ENCODE measurements at places on chromosomes 6 and 20. TPM values are rescaled to one million over a fixed set of nuclear protein-coding genes. Genes with fewer than 3 reads are reported as not detected.

DNA sequence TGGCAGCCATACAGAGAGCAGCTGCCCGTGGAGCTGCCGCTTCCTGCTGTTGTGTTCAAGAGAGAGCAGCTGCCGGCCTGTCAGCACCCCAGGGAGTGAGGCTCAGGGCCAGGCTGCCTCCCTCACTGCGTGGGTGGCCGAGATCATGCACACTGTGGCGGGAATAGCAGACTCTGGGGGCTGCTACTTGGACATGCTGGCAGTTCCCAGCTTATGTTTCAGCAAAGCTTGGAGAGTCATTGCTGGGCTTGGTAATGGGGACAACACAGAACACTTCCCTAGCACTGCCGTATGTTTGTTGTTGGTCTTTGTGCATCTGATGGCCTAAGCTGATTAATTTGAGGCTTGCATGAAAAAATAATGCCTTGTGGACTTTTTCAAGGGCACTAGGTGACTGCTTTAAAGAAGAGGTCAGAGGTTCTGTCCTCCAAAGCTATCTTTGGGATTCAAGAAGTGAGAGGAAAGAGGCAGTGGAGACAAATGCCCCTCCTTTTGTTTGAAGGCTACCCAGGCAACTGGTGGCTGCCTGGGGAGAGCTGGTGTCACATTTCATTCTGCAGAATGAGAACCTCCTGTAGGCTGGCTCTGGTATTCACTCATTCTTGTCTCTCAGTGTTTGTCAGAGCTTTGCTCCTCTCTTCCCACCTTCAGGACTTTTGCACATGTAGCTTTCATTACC, 18.8 kb downstream of the MRAP2 start:
- H3K4me1 ChIP-seq: peaks cover 36% of the 10 kb centered on the region
- no peak overlapping the region for H3K4me3 ChIP-seq
- H3K36me3 ChIP-seq: no peaks in the 10 kb centered on the region
- DNase-seq: no peak

DNA sequence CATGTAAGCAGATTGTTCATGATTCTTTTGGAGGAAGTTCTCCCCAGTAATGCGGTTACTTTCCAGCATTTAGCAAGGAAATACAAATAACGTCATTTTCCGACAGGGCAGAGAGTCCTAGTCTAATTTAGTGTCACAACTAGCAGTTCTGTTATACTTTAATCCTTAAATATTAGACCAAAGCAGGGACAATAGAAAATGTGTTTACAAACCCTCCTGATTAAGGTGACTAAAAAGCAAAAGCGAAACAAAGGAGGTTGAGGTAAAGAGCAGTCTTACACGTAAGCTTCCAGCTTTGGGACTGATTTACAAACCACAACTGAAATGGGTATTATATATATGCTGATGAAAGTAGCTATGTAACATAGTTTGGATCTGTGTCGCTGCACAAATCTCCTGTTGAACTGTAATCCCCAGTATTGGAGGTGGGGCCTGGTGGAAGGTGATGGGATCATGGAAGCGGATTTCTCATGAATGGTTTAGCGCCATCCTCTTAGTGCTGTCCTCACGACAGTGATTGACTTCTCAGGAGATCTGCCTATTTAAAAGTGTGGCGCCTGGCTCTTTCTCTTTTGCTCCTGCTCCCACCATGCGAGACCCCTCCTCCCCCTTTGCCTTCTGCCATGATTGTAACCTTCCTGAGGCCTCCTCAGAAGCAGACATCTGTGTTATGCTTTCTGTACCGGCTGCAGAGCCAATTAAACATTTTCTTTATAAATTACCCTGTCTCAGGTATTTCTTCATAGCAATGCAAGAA, 81.9 kb downstream of the PLCB1 start:
- peaks cover 2% of the 10 kb centered on the region for H3K36me3 ChIP-seq
- no peak for DNase-seq
- H3K27ac ChIP-seq: peak overlapping the region; percentile 18
- no peaks in the 10 kb centered on the region for H3K27me3 ChIP-seq
- H3K4me3 ChIP-seq: no peak overlapping the region

DNA sequence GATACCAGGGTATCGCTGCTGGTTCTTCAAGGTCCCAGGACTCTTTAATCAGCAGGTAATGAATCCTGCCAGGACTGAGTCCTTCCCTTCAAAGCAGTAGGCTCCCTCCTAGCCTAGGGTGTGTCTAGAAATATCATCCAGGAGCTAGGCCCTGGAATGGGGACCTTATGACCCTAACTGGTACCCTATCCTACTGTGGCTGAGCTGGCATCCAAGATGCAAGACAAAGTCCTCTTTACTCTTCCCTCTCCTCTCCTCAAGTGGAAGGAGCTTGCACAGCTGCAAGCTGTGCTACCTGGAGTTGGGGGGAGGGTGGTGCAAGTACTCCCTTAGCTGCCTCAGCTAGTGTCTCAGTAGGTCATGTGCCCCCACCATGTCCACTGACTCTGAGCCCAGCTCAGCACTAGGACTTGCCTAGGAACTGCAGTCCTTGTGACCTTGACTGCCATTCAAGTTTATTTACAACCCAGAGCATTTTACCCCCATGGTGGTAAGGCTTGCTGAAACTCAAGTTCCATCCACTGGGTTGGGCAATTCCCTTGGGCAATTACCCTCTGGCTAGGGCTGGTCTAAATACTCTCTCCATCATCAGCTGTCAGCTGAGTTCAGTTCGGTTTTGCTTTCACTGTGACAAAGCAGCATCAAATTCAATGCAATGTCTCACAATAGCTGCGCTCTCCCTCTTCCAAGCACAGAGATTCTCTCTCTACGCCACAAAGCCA, 48.4 kb upstream of the TOP1 start:
- H3K27me3 ChIP-seq: peaks cover 2% of the 10 kb centered on the region
- H3K4me3 ChIP-seq: no peak overlapping the region
- H3K36me3 ChIP-seq: peaks cover 3% of the 10 kb centered on the region
- no peaks in the 10 kb centered on the region for H3K4me1 ChIP-seq
- no peak overlapping the region for H3K27ac ChIP-seq
- no peak for DNase-seq

NMBR gene
- total RNA-seq: 0.74 TPM

DNA sequence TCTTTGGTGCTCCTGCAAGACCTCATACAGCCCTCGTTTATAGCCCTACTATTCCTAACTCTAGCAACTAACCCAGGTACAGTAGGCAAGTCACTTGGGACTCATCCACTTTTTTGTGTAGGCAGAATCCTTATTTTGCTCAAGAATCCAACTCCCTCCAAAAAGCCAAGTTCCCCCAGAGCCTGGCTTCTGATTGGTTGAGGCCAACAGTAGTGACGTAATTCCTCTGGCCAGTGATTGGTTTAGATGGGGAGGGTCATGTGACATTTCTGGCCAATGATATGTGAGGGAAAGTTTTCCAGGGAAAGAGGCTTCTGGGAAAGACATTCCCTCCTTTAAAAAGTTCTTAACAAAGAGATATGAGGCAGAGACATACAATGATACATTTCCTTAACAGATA, 32.1 kb downstream of the KIAA1755 start:
- no peak for DNase-seq
- no peak overlapping the region for H3K4me3 ChIP-seq

E2F1 gene
- 26.2 TPM for total RNA-seq

DNA sequence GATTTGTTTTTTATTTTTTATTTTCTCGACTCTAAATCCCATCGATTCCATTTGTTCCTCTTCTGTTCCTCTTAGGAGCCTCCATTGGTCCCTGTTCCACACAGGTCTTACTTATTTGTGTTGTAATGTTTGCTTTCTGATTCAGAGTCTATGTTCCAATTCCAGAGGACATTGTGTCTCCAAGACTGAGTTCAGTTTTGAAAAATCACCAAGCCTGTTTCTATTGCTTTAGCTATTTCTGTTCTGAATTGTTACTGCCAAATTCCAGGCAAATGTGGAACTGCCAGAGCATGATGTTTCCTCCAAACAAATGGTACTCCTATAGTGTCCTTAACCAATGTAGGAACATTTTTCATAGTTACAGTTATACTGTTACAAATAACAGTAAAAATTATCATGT, 270.9 kb upstream of the SPTLC3 start:
- H3K4me1 ChIP-seq: peaks cover 3% of the 10 kb centered on the region
- no peak overlapping the region for H3K4me3 ChIP-seq
- DNase-seq: no peak
- H3K27me3 ChIP-seq: no peaks in the 10 kb centered on the region

DNA sequence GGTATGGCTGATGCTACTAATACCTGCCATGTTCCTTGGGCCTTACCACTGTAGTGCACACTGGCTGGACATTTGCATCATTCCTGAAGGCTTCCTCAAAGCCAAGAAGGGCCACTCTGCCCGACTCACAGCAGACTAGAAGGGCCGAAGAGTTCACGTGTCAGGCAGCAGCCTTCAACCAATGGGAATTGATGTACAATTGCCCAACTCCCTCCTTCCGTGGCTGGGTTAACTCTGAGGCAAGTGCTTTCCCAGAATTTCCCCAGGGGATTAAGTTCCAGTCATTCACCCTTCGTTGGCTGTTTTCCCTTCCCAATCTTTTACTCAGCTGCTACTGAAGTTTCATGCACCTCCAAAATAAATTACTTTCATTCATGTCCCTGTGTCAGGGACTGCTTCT, 29.8 kb downstream of the PSMB9 start:
- H3K4me1 ChIP-seq: no peaks in the 10 kb centered on the region
- H3K27ac ChIP-seq: no peak overlapping the region
- H3K27me3 ChIP-seq: peaks cover 62% of the 10 kb centered on the region
- DNase-seq: no peak
- H3K36me3 ChIP-seq: no peaks in the 10 kb centered on the region

DNA sequence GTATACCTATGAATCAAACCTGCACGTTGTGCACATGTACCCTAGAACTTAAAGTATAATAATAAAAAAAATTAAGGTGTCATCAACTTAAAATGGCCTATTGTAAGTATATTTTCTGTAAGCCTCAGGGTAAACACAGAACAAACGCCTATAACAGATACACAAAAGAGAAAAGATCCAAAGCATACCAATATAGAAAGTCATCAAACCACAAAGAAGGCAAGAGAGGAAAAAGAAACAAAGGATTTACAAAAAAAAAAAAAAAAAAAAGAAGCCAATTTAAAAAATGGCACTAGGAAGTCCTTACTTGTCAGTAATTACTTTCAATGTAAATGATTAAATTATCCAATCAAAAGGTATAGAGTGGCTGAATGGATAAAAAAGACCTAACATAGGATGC, 24.6 kb upstream of the ASF1A start:
- H3K27ac ChIP-seq: no peak overlapping the region
- H3K27me3 ChIP-seq: no peaks in the 10 kb centered on the region
- H3K36me3 ChIP-seq: peaks cover 21% of the 10 kb centered on the region

FRK gene
- total RNA-seq: 8.6 TPM

SNPH gene
- total RNA-seq: 2.7 TPM

DNA sequence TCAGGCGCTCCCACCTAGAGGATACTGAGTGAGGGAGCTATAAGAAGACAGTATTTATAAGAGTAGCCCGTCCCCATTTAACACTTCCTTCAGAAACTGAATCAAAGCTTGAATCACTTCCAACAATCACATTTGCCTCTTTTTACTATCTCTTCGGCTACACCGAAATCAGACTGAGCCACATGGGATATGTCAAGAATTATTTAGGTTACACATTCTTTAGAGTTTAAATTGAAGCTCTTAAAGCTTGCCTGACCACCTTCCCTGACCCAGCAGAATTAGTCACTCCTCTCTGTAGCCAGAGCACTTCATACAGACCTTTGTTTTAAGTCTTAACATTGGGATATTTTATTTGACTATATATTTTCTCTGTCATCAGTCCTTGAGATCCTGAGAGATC, 163.7 kb downstream of the MAFB start:
- no peak overlapping the region for H3K4me3 ChIP-seq
- DNase-seq: no peak
- peaks cover 2% of the 10 kb centered on the region for H3K4me1 ChIP-seq
- no peaks in the 10 kb centered on the region for H3K36me3 ChIP-seq
- peaks cover 3% of the 10 kb centered on the region for H3K27me3 ChIP-seq

EMILIN3 gene
- total RNA-seq: 0.96 TPM

DNA sequence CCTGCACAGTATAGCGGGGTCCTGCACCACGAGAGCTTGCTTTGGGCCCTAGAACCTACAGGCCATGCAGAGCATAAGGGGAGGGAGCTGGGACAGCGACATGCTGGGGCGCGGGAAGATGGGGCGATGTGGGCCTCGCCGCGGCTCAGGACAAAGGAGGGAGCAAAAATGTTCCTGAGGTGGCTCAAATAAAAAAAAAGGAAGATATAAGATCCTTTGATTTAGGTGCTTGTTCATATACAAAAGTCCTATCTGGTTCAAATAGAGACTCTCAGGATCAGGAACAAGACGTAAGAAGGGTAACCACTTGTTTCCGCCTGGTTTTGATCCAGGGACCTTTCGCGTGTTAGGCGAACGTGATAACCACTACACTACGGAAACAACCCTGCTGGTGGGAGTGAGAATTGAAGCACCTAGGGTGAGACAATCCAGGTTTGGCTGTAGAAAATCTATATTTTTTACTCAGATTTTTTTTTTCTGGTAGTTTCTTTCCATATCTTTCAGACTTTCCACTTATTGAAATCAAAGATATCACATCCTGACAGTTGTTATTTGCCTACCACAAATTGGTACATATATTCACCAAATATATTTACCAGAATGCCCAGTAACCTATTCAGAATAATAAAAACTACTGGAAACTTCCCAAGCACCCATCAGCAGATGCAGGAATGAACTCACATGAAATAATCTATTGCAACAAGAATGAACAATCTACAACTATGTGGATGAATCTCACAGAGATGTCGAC, 177.9 kb upstream of the ZNF184 start:
- H3K36me3 ChIP-seq: no peaks in the 10 kb centered on the region
- peak; percentile 62 for DNase-seq
- H3K4me3 ChIP-seq: peak overlapping the region; percentile 77
- H3K27ac ChIP-seq: peak overlapping the region; percentile 96
- peaks cover 7% of the 10 kb centered on the region for H3K4me1 ChIP-seq

DNA sequence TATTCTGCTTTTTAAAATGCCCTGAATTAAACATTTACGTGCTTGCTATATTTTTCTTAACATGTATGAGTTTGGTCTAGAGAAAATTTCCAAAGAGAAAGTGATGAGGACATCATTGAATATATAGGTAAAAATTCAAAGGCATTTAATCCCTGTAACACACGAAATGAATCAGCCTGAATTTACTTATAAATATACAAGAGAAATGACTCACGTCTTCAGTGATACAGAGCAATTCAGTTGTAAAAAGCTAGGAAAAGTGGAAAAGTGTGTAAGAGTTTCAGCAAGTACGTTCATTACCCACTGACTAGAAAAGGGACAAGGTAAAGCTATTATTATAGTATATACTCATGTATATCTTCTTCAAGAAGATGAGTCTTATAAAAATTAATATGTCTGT, 124.8 kb downstream of the HIVEP1 start:
- no peak overlapping the region for H3K27ac ChIP-seq
- H3K4me1 ChIP-seq: no peaks in the 10 kb centered on the region
- DNase-seq: no peak
- peaks cover 50% of the 10 kb centered on the region for H3K36me3 ChIP-seq
- H3K4me3 ChIP-seq: no peak overlapping the region

GRCh38 chr6:145139140-145139850, 596.0 kb downstream of the EPM2A start:
- H3K36me3 ChIP-seq: no peaks in the 10 kb centered on the region

MYBL2 gene
- total RNA-seq: 44.4 TPM

Measured in progenitor cell of endocrine pancreas (in vitro differentiated cells).